ENCODE measurements at places on chromosomes 11 and 22.

DNA sequence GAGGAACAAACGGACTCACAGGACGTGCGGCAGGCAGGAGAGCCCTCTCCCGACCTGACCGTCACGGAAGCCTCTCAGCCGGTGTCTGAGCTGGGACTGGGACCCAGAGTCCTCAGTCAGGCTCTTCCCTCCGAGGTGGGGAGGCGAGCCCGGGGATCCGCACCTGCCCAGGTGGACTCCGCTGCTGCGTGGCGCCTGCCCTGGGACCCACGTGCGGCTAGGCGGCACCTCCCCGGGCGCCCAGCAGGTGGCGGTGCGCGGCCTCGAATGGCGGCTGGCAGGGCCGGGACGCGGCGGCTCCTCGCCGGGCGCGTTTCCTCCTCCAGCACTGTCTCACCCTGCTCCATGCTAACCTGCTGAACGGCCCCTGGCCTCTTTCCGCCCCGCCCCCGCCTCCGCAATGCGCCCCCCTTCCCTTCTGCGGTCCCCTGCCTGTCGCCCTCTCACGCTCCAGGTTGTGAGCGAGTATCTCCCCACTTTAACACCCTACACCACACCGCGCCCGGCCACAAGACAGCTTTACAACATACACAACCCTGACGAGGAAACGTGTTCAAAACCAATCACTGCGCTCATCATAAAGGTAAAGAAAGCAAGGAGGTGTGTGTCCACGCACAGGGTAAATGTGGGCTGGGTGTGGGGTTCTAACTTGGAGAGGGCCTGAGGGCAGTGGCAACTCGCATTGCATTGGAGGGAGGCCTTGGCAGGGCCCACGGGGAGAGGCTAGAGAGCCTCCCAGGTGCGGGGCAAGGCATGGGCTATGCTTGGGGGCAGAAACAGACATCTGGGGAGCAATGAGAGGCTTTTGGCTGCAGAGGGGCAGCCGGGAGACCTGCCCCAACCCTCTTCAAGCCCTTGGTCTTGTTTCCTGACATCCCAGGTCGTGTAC, 25.9 kb upstream of the ATXN10 start:
- peak; percentile 11 for DNase-seq

DNA sequence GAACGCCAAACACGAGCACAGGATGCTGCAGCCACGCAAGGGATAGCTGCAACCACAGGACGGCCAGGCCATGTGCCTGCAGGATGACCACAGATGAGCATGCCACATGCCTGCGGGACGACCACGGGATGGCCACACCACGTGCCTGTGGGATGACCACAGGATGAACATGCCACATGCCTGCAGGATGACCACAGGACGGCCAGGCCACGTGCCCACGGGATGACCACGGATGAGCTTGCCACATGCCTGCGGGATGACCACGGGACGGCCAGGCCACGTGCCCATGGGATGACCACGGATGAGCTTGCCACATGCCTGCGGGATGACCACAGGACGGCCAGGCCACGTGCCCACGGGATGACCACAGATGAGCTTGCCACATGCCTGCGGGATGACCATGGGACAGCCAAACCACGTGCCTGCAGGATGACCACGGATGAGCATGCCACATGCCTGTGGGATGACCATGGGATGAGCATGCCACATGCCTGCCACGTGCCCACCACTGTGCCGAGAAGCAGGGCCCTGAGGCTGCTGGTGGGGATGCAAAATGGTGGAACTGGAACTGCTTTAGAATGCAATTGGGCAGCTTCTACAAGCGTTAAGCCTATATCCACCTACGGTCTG, 12.8 kb upstream of the MOB2 start:
- DNase-seq, result no peak

DNA sequence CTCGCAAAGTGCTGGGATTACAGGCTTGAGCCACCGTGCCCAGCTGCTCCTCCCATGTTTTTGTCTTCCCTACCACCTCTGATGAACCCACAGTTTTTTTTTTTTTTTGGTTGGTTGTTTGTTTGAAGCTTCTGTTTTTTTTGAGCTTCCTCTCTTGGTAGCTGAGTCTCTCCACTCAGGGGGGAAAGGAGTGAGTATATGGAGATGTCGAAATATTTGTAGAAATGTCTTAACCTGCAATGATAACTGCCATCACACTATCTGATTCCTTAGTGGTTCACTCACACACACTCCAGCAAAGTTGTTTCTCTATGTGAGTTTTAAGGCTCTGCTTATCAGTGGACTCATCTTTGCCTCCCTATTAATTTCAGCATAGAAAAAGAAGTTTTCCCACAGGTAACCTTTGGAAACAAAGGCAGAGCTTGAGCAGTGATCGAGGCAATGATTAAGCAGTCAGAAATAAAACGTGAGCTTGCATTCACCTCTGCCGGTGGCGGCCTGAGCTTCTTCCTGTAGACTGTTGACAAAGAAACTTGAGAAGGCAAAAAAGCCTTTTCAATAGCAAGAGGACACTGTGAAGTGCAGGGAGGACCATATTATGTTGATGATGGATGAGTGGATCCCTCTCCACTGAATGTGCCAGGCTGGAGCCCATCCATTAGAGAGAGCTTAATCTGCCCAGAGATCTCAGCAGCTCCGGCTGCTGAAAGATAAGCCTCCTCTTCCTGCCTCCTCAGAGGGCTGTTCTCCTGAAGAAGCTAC, 29.0 kb upstream of the RASSF10 start:
- peak; percentile 81 for DNase-seq

DNA sequence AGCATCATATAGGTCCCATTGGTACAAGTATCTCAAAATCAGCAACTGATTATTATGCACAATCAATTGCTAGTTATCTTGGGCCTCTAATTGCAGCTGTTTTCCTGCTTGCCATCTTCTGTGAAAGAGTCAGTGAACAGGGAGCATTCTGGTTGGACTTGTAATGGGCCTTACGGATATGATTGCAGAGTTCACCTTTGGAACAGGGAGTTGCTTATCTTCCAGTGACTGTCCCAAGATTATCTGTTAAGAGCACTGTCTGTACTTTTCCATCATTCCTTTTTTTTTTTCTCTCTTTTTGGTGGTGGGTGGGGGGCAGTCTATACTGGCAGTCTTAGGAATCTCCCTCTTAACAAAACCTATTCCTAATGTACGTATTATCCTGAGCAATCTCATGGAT, 17.8 kb downstream of the OR8G5 start:
- no peak for DNase-seq

GRCh38 chr22:40417041-40417440, 46.6 kb downstream of the SGSM3 start:
- DNase-seq, result no peak

- no peak for DNase-seq
Observed at GRCh38 chr11:3046190-3046589, 11.0 kb downstream of the CARS1 start.

DNA sequence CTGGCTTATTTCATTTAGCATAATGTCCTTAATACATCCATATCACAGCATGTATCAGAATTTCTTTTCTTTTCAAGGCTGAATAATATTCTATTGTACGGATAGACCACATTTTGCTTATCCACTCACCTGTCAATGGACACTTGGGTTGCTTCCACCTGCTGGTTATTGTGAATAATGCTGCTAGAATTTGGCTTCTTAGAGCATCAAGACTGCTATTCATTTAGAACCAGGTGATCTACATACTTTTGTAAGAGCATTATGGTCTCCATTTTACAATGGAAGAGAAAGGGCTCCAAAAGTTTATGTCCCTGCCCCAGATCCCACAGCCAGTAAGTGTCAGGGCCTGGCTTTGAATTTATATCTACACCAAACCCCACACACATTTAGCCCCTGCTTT, 100.7 kb upstream of the CD82 start:
- DNase-seq, result no peak

DNA sequence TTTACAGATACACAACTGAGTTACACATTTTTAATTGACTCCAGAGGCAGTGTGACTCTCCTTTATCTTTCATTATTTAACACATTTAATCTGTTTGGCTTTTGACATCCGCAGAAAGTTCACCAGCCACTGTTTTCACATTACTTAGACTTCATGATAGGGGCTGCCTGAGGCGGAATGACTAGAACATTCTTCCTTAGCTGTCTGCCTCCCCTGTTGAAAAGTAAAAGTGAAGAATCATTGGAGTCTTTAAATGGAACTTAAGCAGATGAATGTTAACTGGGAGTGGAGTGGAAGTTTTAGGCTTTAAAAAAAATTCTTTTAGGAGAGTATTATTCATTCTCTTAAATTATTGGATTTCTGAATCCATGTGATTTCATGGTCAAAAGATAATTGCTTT, 229.2 kb upstream of the MTNR1B start:
- DNase-seq, result no peak

GRCh38 chr22:33781411-33781810, 138.9 kb downstream of the LARGE1 start:
- no peak for DNase-seq

- DNase-seq, result no peak
Observed at GRCh38 chr11:64519541-64519940, 71.5 kb upstream of the SLC22A12 start.

- no peak for DNase-seq
Observed at GRCh38 chr11:55956521-55956920, 13.2 kb downstream of the OR10AG1 start.

GRCh38 chr11:69172674-69173073, 16.9 kb downstream of the SMIM38 start:
- no peak for DNase-seq

DNA sequence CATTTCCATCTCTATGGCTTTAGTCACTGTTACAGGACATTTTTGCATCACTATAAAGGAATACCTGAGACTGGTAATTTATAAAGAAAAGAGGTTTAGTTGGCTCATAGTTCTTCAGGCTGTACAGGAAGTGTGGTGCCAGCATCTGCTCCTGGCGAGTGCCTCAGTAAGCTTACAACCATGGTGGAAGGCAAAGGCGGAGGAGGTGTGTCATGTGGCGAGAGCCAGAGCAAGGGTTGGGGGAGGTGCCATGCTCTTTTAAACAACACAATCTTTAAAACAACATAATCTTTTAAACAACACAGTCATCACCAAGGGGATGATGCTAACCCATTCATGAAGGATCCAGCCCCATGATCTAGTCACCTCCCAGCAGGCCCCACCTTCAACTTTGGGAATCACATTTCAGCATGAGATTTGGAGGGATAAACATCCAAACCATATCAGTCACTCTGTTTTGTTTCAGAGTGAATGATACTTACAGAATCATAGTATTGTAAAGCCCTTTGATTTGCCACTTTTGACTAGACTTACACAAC, 103.3 kb downstream of the PDE3B start:
- no peak for DNase-seq

- DNase-seq, result no peak
Observed at GRCh38 chr11:117805045-117805444, 8.0 kb upstream of the DSCAML1 start.

- peak; percentile 70 for DNase-seq
Observed at GRCh38 chr22:49106096-49106841, 721.4 kb downstream of the BRD1 start.

DNA sequence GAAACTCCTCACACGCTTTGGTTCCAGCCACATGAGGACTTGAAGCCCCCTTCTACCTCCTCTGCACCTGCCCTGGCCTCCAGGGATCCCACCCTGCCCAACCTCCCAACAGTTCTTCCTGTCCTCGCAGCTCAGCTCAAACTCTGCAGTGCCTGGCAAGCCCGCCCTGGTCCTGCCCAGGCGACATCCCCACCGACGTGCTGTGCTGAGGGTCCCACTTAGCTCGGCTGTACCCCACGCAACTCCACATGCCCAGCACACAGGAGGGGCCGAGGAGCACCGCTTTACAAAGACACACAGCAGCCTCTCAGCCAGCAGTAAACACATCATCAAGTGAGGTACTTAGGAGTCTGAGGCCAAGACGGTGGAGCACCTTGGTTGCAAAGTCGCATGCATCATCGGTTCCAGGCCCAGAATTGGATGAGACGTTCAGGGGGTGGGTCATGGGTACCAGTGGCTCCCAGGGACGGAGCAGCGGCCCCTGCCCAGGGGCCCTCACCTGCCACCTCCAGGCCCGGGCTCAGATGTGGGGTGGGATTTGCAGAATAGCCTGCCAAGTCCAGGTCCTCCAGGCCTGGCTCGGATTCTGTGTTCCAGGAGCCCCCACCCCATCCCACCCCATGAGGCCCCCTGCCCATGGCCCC, 72.6 kb downstream of the CELSR1 start:
- DNase-seq, result no peak

- no peak for DNase-seq
Observed at GRCh38 chr11:65183201-65183891, 1.6 kb downstream of the CAPN1 start.

GRCh38 chr22:30649430-30650007, 13.9 kb downstream of the SLC35E4 start:
- DNase-seq, result no peak

GRCh38 chr11:78575478-78575877, 814 bp upstream of the NARS2 start:
- DNase-seq, result no peak

DNA sequence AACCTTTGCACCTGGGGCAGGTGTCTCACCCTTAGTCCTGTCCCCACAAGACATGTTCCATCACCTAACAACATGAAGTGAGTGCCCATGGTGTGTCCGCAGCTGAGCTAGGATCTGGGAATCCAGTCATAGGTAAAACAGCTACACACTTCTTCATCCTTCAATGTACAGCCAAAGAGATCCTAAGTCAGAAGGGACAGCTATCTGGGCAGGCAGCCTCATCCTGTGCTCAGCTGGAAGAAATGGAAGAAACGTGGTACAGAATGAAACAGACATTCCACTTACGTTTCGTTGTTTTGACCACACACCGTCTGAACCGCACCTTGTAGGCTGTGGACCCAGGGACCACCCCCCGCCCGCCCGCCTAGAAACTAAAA, 30.8 kb downstream of the PDGFB start:
- no peak for DNase-seq

DNA sequence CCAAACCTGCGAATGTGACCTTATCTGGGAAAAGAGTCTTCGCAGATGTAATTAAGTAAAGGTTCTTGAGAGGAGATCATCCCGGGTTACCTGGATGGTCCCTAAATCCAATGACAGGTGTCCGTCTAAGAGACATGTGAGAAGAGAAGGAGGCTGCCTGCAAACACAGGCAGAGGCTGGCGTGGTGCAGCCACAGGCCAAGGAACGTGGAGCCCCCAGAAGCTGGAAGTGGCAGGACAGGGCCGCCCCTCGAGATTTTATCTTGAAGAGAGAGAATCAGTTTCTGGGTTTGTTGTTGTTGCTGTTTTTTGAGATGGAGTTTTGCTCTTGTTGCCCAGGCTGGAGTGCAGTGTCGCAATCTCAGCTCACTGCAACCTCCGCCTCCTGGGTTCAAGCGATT, 33.6 kb downstream of the MRGPRD start:
- no peak for DNase-seq

DNA sequence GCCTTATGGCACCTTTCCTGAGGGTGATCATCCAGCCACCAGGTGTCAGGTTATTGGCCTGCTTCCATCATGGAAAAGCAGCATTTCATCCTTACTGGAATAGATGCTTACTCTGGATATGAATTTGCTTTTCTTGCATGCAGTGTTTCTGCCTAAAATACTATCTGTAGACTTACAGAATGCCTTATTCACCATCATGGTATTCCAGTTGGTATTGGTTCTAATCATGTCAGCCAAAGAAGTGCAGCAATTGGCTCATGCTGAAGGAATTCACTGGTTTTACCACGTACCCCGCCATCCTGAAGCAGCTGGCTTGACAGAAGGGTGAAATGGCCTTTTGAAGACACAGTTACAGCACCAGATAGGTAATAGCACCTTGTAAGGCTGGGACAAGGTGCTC, 194.2 kb downstream of the AASDHPPT start:
- no peak for DNase-seq

Data from NCI-H2081 (cell line).